ENCODE measurements at places on chromosomes 16 and 17.
A peak's percentile ranks its signal among the peaks of the same experiment; 100 is the strongest.

DNA sequence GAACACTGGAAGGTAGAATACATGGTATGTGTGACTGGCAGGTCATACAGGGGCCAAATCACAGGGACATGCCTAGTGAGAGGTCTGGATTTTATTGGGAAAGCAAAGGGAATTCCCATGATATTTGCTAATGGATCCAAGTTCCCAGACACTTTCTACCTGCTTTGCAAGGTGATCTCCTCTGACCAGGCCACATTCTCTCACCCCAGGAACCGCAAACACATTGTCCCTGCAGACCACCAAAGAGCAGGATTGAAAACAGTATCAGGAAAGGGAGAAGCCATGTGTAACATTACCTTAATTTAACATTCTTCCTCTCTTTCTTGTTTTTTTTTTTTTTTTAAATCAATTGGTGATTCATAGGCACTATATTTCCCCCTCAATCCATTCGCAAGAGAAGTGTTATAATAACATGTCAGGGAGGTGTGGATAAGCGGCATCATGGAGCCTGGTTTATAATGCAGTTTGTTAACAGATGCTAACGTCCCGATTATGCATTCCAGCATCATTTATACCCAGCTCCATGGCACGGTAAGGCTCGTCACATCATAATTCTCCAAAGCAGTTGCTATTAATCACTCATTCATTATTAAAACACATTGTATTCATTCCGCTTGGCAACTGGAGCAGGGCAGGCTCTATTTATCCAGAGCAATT, 155.1 kb upstream of the CCL2 start:
- DNase-seq: no peak

DNA sequence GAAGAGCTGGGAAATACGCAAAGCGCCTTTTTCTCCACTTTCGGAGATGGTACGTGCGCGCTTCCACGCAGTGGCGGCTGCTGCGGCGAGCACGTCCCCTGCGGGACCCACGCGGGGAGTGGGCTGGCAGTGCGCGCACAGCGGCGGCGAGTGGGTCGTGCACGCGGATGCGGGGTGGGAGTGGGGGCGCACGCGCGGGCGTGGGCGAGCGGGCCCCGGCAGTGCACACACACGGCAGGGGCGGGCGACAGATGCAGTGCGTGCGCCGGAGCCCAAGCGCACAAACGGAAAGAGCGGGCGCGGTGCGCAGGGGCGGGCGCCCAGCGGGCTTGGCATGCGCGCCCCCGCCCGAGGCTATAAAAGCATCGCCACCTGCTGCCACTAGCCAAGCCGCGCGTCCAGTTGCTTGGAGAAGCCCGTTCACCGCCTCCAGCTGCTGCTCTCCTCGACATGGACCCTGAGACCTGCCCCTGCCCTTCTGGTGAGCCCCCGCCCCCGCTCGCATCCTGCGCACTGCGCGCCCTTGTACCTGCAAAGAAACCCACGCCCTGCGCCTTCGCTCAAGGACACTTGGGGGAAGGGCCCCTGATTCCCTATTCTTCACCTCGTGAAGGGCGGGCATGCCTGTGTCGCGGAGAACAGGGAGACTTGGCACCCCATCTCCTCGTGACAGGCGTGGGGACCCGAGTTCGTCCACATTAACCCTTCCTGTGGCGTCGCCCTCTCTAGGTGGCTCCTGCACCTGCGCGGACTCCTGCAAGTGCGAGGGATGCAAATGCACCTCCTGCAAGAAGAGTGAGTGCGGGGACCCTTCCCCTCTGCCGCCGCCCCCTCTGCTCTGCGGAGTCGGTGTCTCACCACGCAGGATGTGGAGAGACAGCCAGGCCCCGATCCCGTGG, at the start of gene MT3:
Gene MT3 (plus strand): TSS at position 388 of the 899 bp plus-strand sequence. CDS start 63 bp downstream, at position 451.
- DNase-seq: peak; percentile 45

DNA sequence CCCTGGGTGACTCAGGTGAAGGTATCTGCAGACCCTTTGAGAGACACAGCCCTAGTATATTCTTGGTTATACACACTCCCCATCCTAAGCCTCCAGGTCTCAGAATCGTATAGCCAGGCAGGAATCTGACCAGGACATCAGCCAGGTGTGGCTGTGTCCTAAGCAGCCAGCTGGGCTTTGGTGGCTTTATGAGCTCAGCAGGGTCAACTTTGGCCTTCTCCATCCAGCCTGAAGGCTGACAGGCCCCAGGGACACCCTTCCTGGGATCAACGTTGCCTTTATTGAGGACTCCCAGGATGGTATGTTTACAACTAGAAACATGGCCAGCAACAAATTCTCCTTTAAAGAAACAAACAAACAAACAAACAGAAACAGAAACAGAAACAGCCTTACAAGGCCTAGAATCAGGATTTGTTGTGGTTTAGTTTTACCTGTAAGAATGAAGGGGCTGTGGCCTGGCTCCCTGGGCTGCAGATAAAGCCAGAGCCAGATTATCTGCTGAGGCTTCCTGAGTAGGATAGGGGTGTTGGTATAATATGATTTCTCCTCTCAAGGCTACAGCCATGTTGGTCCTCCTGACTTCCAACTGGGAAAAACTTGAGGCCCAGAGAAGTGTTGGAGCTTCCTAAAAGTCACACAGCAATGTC, 8.5 kb downstream of the KIF19 start:
- no peak for DNase-seq

DNA sequence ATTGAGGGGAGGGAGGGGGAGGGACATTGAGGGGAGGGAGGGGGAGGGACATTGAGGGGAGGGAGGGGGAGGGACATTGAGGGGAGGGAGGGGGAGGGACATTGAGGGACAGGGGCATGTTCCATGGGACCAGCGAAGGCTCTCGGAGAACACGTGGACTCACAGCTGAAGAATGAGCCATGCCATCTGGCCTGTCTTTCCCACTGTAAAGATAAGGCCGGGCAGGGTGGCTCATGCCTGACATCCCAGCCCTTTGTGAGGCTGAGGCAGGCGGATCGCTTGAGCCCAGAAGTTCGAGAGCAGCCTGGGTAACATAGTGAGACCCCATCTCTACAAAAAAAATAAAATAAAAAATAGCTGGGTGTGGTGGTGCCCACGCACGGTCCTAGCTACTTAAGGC, 32.5 kb downstream of the RPH3AL start:
- DNase-seq: no peak
